NCI-H524 treated with DMSO at 0.1 percent for 48 hours (cell line): ENCODE measurements at places on chromosomes 6 and 20.

DNA sequence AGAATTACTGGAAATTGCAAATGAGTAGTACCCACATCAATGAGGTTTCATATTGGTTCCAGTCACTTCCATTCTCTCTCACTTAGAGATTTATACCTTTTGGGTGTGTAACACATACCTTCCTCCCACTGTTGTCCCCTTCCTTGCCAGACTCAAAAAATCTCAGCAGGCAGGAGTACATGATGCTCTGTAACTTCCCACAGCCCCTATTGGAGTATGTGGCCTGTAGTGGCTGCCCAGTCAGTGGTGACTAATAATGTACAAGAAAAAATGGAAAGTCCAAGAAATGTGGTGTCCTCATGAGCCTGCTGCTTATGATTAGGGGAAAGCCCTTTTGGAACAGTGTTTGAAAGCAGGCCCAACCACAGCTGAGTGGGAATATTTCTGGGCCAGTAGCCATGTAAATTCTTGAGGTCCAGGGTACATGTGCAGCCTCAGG is 312.0 kb downstream of the ZFAND3 start:
- DNase-seq: no peak

DNA sequence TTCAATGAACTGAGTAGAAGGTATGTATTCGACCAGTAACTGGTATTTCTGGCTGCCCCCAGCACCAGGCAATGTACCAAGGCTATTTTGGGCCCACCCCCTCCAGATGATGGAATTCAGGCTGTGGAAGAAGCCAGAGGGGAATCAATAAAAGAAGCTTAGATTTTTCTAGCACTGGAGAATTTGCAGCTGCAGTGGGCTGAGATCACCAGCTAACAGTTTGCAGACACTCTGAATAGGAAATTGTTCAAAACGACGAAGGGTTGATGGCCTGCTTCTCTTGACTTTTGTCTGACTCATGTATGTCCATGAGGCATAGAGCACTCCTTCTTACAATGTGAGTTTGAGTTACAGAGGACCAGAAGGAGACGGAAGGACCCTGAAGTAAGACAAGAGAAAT is 32.4 kb upstream of the FBXO9 start:
- DNase-seq: no peak

GRCh38 chr6:136716917-136717715 is 75.2 kb downstream of the MAP3K5 start:
- no peak for DNase-seq

DNA sequence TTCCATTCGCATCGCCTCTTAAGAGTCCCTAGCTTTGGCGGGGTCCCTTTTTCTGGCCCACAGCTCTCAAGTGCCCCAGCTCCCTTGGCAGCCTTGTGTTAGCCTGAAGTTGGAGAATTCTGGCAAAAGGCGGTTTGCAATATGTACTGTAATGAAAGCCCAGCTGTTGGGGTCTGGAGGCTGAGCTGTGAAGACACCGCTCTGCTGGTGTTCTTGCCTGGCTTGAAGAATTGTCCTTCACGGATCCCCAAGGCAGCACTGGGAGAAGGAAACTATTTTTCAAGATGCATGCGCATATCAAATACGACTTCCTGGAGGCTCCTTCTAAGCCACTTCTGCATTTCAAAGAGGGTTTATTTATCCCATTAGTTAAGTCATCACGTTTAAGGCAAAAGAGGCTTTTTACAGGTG is 21.4 kb upstream of the CITED2 start:
- no peak for DNase-seq

DNA sequence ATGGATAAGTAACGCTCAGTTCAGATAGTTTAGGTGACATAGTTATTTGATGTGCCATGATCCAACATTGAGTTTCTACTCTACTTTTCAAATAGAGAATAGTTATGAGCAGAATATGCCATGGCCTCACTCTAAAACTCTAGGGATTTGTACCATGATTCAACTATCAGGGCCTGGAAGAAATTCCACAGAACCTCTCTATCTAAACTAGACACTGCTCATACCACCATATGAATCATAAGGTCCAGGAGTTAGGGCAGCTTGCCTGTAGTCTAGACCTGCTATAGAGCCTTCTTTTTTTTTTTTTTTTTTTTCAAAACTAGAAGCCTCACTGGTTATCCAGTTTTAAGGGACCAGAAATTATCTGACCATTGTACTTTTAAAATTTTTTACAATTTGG is 571.8 kb upstream of the IMPG1 start:
- no peak for DNase-seq

GRCh38 chr6:108132863-108133262 is 33.0 kb upstream of the NR2E1 start:
- no peak for DNase-seq
